CD4-positive, alpha-beta T cell treated with Interferon alpha-2 for 1 hour (primary cell): ENCODE measurements at places on chromosomes 12 and 14.
A peak's percentile ranks its signal among the peaks of the same experiment; 100 is the strongest.

- no peak for DNase-seq
Measured at GRCh38 chr12:121953695-121954094, 35.3 kb downstream of the CFAP251 start.

DNA sequence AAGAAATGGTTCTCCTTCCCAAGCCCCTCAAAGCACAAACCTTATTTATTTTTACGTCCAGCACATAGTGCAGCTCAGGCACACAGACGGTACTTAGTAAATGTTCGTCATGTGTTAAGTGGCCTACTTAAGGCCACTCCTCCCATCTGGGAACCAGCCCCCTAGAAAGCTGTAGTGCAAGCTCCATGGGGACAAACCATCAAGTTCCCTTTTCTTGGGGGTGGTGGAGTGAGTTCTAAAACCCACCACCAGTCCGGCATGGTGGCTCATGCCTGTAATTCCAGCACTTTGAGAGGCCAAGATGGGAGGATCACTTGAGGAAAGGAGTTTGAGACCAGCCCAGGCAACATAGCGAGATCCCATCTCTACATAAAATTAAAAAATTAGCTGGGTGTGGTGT is 49.4 kb downstream of the PITPNM2 start:
- no peak for DNase-seq

GRCh38 chr14:91573894-91574837 is 64.1 kb upstream of the PPP4R3A start:
- peak; percentile 70 for DNase-seq

- DNase-seq: no peak
Measured at GRCh38 chr14:103738166-103738565, 22.6 kb downstream of the ZFYVE21 start.
